Skeletal muscle cell (primary cell): ENCODE measurements at places on chromosomes 4 and X.

DNA sequence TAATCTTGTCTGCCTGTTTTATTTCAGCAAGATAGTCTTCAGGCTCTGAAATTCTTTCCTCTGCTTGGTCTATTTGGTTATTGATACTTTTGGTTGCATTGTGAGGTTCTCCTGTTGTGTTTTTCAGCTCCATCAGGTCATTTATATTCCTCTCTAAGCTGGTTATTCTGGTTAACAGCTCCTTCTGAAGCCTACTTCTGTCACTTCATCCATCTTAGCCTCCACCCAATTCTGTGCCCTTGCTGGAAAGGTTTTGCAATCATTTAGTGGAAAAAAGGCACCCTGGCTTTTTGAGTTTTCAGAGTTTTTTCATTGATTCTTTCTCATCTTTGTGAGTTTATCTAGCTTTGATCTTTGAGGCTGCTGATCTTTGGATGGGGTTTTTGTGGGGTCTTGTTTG lies 647.7 kb downstream of the SPRY1 start:
- DNase-seq = no peak

- DNase-seq = no peak
Measured at GRCh38 chr4:184857441-184858121, 31.8 kb upstream of the ACSL1 start.

DNA sequence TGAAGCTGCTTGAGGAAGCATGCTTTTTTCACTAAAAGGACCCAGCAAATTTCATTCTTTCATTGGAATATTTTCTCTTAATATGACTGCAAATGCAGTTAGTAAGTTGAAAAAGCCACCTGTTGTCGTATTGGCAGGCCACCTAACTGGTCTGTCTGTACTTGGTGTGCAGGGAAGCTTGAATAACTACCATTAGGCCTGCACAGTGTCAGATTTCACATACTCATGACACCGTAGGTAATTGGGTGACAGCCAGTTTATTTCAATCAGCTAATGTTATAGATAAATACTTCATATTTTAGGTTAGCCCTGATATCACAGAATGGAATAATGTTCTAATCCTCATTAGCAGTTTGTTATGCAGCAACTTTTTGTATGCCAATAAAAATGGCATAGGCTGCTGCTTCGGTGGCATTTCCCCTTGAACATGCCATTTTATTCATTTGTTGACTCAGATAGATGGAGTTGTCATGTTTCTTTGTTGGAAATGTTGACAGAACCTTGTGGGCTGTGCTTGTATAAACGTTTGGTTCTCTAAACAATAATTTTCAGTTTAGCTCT lies 173.7 kb downstream of the RPA4 start:
- DNase-seq = no peak

DNA sequence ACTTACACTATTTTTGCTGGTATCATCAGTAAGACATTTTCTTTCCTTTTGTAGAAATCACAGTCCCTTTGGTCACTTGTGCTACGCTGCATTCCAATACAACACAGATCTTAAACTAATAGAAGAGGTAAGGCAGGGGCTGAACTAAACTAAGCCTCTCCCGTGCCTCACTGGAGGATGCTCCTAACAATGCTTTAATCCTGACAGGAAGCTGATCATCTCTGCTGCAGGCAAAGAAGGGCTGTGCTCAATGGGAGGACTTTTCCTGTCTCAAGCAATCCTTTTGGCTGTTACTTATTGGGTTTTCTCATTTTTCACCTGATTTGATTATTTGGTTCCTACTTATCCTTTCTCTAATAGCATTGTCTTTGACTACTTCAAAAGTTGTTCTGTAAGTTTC lies 583.1 kb downstream of the INPP4B start:
- DNase-seq = no peak

DNA sequence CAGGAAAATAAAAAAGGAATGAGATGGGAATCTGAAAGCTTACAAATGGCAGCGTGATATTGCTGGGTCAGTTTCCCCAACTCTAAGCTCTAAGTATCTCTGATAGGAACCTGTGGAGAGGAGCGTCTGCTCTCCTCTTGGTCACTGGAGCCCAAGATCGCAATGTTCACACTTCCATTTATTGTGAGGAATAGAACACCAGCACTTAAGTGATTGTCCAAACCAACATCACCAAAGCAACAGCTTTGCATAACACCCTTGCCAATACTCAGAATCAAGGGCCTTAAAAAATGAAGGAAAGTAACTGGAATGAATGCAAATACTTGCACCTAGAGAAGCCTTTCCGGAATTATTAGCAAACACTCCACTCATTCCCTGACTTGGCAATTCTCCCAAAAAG lies 46.8 kb upstream of the ATXN3L start:
- DNase-seq = no peak

DNA sequence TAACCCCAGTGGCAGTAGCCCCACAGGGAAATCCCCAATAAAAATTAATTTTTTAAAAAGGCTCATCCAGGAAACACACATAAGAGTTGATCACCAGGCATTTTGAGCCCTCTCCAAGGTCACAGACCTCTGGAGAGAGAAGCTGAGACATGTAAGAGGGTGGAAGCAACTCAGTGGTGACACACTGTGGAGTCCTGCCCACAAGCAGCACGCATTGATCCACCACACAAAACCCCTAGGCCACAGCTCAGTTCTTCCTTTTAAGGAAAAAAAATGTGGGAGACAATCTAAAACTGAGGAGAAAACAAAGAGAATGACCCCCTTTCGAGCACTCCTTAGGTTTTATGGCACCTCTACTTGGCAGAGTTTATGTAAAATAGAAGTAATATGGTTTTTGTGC lies 71.7 kb upstream of the S100G start:
- DNase-seq = peak; percentile 30

DNA sequence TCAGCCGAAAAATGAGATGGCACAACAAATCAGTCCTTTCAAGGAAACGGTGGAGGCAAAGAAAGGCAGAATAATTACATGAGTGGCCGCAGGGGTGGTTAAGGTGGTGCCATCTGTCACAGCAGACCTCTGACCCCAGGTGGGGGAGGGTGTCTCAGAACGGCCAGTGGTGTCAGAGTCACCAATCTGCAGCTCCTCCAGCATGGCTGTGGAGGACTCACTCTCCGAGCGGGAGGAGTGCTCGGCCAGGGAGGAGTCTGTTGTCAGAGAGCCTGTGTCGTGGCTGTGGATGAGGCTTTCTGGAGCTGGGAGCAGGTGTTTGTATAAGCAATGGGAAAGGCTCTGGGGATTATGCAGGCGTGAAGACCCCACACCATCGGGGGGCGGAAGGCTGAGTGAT lies 130.3 kb upstream of the PDLIM3 start:
- DNase-seq = no peak

DNA sequence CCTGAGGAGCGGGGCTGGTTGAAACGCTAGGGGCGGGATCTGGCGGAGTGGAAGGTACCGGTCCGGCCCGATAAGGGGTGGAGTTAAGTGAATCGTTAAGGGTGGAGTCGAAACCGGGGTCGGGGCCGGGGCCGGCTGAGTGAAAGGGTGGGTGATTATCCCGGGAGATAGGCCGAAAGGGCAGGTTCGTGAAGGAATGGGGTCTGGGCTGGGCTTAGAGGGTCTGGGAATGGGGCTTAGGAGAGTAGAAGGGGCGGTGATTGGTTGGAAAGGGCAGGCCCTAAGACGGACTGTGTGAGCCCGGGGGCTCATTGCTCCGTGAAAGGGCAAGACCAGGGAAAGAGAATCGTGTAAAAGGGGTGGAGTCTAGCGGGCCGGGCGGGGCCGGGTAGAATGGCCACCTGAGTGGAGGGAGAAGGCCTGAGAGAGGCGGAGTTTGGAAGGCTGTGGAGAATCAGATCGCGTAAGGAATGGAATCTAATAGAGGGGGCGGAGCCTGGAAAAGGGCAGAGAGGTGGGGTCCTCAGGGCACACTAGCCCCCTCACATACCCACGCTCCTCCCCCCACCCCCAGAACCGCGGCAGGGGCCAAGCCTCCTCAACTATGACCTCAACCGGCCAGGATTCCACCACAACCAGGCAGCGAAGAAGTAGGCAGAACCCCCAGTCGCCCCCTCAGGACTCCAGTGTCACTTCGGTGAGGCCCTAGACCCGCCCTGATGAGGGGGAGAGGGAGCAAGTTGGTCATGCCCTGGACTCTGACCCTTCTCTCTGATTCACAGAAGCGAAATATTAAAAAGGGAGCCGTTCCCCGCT lies 430 bp downstream of the HDAC6 start:
- DNase-seq = peak; percentile 30

DNA sequence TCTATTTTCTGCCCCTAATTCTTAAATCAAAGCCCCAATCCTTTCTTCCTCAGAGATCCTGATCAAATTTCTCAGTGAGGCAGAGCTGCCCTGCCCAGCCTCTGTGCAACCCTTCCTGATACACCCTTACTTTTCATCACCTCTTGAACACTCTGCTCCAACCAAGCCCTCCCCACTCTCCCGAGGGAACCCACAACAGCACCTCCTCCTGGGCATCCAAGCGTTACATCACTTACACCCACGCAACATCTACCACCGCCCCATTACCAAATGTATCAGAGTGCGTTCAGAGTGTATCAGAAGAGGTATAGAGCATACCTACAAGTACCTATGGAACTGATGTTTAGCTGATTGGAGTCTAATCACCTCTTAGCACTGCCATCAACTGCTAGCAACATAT lies 186.5 kb downstream of the RAP1GDS1 start:
- no peak for DNase-seq

GRCh38 chrX:57902633-57903032 lies 7.6 kb downstream of the ZXDA start:
- no peak for DNase-seq

DNA sequence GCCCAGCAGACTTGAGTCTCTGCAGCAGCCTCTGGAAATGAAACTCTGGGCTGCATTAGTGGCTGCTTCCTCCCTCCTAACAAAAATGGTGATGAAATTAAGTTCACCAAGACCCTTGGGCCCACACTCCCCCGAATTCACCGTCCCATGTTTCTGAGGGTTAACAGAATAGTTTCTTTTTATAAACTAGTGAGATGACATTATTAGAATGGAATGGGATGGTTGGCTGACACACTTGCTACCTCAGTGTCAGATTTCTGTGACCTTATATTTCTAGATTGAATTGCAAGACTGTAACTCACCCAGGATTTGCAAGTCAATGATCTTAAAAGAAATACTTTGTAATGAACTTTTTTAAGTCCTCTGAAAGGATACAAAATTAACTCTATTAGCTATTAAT lies 127.1 kb downstream of the SHROOM3 start:
- DNase-seq = peak; percentile 57

GRCh38 chr4:6408263-6408662 lies 64.2 kb downstream of the PPP2R2C start:
- no peak for DNase-seq

GRCh38 chr4:95165926-95166524 lies 382.7 kb downstream of the UNC5C start:
- DNase-seq = peak; percentile 31

DNA sequence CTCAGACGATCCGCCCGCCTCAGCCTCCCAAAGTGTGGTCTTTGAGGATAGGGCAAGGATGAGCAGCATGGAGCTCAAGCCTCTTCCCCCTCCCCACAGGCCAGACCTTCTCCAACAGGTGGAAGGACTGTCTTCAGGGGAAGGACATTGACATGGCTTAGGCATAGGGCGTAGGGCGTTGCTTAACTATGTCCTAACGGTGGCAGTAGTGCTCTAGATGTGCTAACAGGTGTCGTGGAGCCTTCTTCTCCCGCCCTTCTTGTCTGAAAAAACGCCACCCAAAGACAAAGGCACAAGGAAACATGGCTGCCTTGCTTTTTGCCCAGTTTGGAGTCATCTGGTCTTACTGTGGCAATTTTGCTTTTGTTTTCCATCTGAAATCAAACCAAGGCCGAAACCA lies 219.8 kb downstream of the OR13H1 start:
- DNase-seq = no peak

GRCh38 chr4:183788308-183788905 lies 116.7 kb upstream of the STOX2 start:
- DNase-seq = no peak

- no peak for DNase-seq
Measured at GRCh38 chrX:71366674-71367256, 608 bp downstream of the TAF1 start.

DNA sequence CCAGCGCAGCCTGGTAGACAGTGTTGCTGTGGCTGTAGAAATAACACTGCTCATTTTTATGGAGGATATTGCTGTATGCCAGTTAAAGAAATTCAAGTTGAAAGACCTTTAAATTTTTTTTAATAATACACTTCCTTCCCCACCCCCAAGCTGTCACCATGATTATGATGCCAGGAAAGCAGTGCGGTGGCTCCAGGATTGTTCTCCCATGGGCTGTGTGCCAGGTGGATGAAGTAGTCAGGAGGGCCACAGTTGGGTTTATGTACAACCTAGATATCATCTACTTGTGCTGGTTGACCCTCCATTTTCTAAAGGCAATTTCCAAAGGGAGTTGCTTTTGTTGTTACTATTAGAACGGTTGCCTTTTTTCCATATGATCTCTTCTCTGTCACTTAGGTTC lies 136.6 kb downstream of the AFF1 start:
- DNase-seq = no peak

GRCh38 chrX:8849458-8849857 lies 48.3 kb upstream of the FAM9A start:
- no peak for DNase-seq

GRCh38 chr4:155974476-155974749 lies 20.7 kb upstream of the CTSO start:
- no peak for DNase-seq

- DNase-seq = no peak
Measured at GRCh38 chrX:110036162-110037033, 33.5 kb downstream of the TMEM164 start.

- no peak for DNase-seq
Measured at GRCh38 chr4:144347121-144347520, 206.6 kb upstream of the GYPA start.

DNA sequence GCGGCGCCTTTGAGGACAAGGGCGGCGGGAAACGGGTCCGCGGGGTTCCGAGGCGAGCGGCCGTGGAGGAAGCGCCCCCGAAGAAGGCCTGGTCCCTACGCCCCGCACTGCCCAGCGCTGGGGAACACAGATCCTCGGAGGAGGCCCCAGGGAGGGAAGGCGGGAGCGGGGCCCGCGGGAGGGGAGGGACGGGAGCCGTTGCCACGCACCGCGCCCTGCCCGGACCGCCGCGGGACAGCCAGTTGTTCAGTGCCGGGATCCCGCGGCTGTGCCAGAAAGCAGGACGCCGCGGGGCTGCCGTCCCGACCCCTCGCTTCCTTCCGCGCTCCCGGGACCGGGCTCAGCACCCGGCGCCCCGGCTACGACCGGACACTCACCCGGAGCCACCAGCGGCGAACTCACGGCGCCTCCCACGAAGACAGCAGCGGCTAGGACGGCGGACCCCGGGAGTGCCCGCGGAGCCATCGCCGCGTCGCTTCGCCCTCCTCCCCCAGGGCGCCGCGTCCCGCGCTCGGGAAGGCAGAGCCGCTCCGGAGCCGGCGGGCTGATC lies 278 bp downstream of the RELL1 start:
- no peak for DNase-seq

- DNase-seq = peak; percentile 41
Measured at GRCh38 chr4:59612235-59612634, 1587.9 kb upstream of the ADGRL3 start.

DNA sequence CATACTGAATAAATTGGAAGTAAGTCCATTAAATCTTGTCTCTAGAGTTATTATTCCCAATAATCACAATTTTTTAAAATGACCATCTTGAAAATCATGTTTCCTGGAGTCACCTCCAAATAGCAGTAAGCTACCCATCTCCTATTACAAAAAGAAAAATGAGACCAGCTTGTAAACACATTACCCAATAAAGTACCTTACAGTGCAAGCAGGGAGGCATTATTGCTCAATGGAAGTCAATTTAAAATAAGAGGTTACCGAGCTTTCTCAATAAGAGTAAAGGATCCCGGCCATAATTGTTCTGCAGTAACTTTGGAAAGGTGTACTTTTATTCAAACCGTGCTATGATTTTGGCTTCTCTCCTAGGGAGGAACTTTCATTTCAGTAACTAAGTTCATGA lies 78.0 kb downstream of the DMD start:
- DNase-seq = no peak
